ENCODE measurements at places on chromosomes 2 and 18.

- DNase-seq = no peak
Measured at GRCh38 chr2:224271617-224272236, 130.2 kb downstream of the FAM124B start.

GRCh38 chr2:170339750-170340692 lies 162.1 kb downstream of the MYO3B start:
- no peak for DNase-seq

GRCh38 chr18:56109757-56110156 lies 521.8 kb upstream of the TCF4 start:
- DNase-seq = no peak

DNA sequence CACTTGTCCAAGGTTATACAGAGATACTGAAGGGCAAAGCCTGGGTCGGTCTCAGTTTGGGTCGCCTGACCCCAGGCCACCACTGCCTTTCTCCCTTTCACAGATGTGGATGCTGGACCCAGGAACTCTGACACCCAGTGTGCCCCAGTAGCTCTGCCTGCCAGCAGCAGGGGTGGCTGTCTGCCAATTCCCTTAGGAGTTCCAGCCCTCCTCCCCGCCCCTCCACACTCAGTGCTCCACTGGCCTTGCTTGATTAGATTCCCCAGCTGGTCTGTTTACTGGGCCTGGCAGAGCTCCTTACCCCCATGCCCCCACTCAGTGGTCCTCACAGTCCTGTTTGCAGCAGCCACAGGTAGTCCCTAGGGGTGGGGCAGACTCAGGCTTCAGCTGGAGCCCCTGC lies 75.5 kb downstream of the NPAS2 start:
- peak; percentile 36 for DNase-seq

DNA sequence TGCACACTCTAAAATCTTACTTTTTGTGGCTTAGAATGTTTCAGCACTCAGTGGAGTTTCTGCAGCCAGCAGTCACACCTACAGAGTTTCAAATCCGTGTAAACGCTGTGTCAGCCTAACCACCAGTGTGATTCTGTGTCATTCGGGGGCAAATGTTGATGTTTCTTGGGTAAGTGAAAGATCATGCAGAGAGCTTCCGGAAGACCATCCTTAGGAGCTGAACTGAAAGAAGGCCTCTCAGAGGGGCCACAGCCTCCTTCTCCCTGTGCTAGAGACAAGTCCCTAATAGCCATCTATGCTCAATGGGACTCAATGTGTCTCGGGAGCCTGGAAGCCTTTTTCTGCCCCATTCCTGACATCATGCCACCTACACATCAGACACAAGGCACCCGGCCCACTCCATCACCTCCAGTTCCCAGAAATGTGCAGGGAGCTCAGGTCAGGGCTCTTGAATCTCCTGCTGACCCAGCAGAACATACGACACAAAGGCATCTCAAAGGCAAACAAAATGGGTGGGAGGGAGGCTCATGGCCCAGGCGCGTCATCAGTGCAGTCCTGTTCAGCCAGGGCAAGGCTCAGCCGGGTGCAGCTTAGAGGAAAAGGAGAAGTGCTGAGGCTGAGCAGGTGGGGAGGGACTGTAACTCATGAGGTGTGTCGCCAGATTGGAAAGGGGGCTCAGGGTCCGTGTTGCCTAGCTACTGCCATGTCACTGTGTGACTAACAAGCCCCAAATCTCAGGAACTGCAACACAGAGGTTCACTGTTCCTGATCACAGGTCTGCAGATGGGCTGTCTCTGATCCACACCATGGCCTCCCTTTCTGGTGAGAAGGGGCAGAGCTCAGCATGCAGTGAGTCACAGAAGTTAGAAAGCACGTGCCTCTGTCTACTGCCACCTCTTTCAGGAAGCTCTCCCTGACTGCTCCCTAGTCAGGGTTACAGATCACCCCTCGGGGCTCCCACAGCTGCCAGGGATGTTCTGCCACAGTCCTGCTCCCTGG lies 82.0 kb downstream of the SMAD7 start:
- DNase-seq = no peak

GRCh38 chr2:217979151-217979811 lies 23.5 kb downstream of the TNS1 start:
- DNase-seq = no peak

DNA sequence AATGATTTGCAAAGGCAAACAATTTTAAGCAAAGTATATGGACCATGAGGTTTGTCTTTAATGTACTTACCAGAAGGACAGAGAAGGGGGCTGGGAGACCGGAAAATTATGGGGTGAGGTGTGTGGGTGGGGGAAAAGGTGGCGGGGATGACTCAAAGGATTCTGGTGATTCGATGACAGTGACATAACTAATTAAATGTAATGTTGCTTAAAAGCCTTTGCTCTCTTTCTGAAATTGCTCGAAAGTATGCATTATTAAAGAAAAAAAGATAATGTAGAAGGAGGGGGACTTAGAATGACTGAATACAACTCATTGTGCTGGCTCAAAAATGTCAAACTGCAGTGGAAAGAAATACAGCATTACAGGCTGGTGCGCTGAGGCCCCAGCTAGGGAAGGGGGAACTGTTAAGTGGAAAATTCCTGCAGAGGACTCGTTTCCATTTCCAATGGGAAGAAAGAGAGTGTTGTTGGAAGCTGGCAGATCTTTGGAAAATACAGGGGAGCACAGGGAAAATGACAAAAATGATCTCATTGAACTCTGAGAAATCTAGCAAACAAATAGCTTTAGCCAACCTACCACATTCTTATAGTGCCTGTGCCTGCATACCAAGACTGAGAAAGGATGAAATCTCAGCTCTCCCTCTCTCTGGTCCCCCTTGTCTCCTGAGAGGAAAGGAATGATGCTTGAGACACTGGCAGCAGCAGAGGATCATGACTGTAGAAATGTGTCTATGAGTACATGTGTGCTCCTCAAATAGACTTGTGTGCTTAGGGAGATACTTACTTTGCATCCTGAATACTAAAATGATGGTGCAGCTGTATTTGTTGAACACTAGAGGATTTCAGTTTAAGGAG lies 632.4 kb downstream of the NYAP2 start:
- DNase-seq = peak; percentile 40

- DNase-seq = peak; percentile 86
Measured at GRCh38 chr2:30113617-30114293, 33.1 kb upstream of the YPEL5 start.

GRCh38 chr2:130393318-130393910 lies 37.6 kb downstream of the PTPN18 start:
- no peak for DNase-seq

DNA sequence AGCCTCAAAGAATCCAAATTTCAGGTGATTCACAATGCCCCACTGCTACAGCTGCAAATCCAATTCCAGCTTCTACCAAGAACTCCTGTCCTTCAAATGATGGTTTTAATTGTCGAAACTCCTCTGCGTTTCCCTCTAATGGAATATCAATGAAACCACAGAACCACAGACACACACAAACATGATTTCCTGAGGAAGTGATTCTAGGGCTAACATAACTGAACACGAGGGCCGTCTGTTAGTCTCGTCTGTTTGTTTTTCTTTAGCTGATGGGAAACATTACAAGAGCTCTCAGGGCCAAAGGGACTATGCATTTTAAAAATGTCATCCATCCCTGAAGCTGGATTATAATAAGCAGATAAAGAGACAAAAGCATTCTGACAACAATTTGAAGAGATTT lies 59.4 kb downstream of the RNF152 start:
- peak; percentile 29 for DNase-seq

- DNase-seq = no peak
Measured at GRCh38 chr2:33086400-33087015, 139.8 kb downstream of the LTBP1 start.

- DNase-seq = no peak
Measured at GRCh38 chr2:119472749-119473148, 41.1 kb downstream of the TMEM37 start.

- DNase-seq = no peak
Measured at GRCh38 chr2:42386682-42387081, 25.7 kb upstream of the COX7A2L start.

- DNase-seq = no peak
Measured at GRCh38 chr2:71925268-71926088, 222.2 kb downstream of the CYP26B1 start.

GRCh38 chr2:201520201-201520600 lies 68.7 kb downstream of the STRADB start:
- DNase-seq = no peak

GRCh38 chr2:235365743-235366142 lies 128.1 kb upstream of the AGAP1 start:
- DNase-seq = no peak

GRCh38 chr2:69945941-69946340 lies 15.5 kb downstream of the ASPRV1 start:
- no peak for DNase-seq

DNA sequence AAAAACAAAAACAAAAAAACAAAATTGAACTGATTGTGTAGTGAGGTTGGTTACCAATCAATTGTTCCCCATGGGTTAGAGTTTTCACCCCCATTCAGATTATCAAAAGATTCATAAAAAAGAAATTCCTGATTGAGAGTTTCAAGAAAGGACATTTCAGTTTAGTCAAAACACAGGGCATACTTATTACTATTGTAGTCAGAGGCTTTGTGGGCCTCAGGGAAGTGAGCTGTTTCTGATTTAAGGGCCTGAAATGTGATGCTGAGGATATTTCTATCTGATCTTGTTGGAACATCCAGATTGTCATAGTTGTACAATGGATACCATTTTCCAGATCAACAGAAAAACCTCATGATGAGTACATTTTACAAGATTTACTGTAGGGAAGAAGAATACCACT lies 368.1 kb upstream of the NETO1 start:
- DNase-seq = no peak

DNA sequence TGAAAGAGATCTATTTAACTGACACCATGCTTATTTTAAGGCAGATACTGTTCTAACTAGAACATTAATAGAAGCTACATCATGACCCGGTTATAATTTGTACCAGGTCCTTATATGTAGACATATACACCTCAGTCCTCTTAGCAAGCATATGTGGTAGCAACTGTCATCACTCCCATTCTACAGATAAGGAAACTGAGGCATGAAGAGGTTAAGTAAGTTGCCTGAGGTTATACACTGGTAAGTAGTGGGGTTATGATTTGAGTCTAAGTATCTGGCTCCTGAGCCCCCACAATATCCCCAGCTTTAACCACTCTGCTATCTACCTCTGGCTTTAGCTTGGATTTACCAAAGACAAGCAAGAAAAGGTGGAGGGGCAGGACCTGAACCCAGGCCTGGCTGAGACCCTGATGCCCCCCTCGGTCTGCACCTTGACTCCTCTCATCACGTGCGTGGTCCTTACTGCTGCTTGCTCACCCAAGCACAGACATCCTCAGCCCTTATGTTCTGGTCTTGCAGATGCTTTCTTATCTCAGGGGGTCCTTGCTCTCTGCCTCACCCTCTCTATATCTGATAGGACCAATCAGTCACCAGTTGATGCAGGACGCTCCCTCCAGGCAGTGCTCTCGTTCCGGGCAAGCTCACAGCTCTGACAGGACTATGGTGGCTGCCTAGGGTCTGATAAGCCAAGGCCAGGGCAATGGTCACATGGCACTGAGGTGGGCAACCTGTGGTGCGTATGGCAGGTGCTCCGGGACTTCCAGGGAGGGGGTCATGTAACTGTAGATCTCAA lies 4.0 kb downstream of the DYSF start:
- no peak for DNase-seq

DNA sequence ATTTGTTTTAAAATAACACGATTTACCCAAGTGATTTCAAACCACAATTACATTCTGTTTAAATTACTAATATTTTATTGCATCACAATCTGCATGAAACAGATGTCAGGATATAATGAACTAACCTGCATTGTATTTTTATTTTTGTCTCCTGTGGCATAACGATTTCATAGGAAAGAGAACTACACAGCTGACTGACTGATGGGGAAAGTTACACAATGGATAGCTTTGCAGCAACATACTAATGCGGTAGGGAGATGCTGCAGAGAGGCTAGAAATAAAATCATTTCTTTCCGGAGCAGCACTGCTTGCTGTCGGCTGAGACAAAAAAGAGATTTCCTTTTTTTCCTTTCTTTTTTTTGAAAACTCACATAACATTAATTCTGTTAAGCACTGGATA lies 36.9 kb downstream of the SCN1A start:
- no peak for DNase-seq

DNA sequence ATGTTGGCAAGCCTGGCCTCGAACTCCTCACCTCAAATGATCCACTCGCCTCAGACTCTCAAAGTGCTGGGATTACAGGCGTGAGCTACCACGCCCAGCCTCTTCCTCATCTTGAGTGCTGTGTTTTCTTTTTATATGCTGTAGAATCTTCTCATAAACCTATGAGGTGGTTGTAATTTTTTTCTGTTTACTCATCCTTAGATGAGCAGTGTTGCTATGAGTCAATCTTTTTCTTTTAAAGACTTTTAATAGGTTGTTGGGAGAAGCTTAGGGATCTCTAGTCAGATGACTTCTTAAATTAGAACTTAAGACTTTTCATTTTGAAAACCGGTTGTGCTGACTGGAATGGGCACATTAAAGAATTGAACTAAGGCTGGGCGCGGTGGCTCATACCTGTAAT lies 8.7 kb upstream of the AAK1 start:
- peak; percentile 57 for DNase-seq

DNA sequence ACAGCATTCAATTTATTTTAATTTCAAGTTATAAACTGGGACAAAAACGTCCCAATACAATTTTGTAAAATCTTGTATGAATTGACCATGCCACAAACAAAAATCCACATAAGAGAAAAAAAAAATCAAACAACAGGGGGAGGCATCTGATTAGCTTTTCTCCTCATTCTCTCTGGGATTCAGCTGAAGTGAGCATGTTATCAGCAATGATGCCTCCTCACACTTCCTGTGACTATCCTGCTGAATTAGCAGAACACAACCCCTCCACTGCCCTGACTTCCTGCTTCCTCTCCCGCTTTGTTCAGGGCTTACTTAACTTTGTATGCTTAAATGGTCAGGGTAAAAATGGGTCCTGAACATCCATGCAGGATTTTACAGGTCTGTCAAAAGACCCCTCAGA lies 132.2 kb upstream of the ITGB6 start:
- DNase-seq = no peak

GRCh38 chr18:10261344-10262276 lies 192.8 kb upstream of the APCDD1 start:
- DNase-seq = no peak

GRCh38 chr2:30711646-30712085 lies 95.6 kb downstream of the CAPN13 start:
- peak; percentile 82 for DNase-seq

GRCh38 chr2:170836027-170836426 lies 19.3 kb downstream of the GAD1 start:
- no peak for DNase-seq

DNA sequence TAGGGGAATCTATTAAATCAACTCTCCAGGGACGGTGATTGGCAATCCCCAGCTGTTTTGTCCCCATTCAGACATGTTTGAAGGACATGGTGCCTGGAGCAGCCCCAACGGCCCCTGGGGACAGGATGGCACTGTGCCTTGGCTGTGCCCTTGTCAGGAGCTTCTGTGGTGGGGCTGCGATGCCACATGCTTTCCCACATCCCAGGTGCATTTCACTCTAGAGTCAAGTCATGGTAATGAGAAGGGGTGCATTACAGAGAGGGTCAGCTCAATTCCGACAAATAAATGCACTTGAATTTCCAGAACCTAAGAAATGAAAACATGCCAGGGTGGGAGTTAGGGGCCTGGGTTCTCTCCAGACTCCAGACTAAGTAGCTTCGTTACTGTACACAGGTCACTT lies 289.4 kb upstream of the PXDN start:
- DNase-seq = no peak

- DNase-seq = peak; percentile 44
Measured at GRCh38 chr2:176552501-176553135, 283.4 kb downstream of the MTX2 start.

All from AG08396 (cell line).